HFFc6 (cell line): ENCODE measurements at places on chromosomes 2 and 18. TPM values are rescaled to one million over a fixed set of nuclear protein-coding genes. Genes with fewer than 3 reads are reported as not detected.

DNA sequence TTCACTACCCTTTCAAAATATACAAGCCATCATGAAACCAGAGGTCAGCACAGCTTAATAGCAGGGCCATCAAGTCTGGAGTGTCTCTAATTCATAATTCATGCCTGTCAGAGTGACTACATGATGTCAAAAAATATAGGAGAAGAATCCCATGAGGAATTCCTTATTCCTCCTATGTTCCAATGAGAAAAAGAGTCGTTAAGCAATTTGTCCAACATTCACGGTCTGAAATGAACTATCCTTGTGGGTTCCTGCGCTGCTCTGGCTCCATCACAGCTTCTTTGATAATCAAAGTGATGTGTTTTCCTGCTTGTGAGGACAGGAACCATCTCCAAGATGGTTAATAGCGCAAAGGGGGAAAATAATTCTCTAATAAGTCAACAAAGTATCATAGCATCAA, 560.4 kb upstream of the KLHL29 start:
- DNase-seq, result no peak

GRCh38 chr2:2926009-2926857, 451.4 kb downstream of the EIPR1 start:
- no peak for DNase-seq

- DNase-seq, result peak; percentile 13
These were observed 73.9 kb upstream of the TTC27 start for GRCh38 chr2:32553829-32554432.

- DNase-seq, result no peak
These were observed 52.7 kb downstream of the CMPK2 start for GRCh38 chr2:6812857-6813530.

- DNase-seq, result no peak
These were observed 93.1 kb downstream of the MBP start for GRCh38 chr18:77039196-77040130.

GRCh38 chr2:184560603-184561002, 37.7 kb upstream of the ZNF804A start:
- DNase-seq, result no peak

Gene ANKAR
- total RNA-seq, result 1.8 to 3.0 TPM (median 1.9 TPM) in 3 replicates

DNA sequence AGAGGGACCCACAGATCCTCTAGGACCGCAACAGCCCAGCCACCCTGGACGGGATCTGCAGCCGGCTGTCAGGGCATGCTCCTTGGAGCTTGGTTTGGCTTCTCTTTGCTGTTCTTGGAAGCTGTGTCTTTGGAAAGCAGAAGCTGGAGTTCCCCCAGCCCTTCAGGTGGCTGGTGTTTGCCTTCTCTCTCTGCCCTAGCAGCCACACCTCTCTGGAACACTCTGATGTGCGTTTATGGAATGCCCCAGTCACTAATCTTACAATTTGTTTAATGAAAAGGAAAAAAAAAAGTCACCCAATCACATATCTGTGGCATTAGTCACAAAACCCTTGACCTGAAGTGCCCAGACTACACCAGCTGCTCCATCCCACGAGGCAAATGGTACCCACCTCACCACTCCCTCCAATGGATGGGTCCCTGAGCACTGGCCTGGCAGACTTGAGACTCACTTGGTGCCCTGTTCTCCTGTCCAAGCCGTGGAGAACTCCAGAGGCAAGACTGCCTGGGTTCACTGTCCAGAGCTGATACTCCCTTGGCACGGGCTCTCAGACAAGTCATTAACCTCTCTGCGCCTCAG, 70.2 kb upstream of the DAPL1 start:
- no peak for DNase-seq

DNA sequence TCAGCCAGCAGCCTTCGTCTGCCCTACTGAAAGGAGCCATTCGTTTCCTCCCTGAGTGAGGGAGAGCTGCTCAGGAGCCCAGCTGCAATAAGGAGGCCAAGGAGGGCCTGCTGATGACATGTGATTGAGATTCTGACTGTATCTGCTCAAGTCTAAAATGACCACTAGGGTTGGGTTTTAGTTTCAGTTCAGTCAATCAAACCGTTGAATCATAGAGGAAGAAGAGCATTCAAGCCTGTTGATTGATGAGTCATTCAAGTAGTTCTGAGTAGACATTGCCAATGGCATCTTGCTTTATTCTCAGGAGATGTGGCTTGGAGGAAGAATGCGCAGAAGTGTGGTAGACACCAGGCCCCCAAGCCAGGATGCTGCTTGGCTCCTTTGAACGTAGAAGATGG, 19.9 kb upstream of the BCL2L11 start:
- no peak for DNase-seq

- no peak for DNase-seq
These were observed 46.3 kb downstream of the ZCCHC2 start for GRCh38 chr18:62569081-62569655.

DNA sequence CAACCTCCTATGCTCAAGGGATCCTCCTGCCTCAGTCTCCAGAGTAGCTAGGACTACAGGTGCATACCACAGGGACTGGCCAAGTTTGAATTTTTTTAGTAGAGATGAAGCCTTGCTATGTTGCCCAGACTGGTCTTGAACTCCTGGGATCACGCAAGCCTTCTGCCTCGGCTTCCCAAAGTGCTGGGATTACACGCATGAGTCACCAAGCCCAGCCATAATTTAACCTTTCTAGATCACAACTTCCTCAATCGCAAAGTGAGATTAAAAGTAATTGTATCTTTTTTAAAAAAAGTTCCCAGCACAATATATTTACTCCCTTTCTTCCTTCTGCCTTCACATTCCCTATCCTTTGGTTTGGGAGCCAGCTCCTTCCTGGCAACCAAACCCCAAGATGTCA, 5.8 kb upstream of the PPP1CB start:
- DNase-seq, result no peak
